Stimulated activated CD8-positive, alpha-beta memory T cell treated with anti-CD3 and anti-CD28 coated beads, Interleukin-2, amount 100 ng/mL, for 1 hour (primary cell): ENCODE measurements at places on chromosomes 13 and 19.

- DNase-seq = no peak
Measured at GRCh38 chr13:51856027-51856736, 5.6 kb upstream of the CCDC70 start.

- DNase-seq = no peak
Measured at GRCh38 chr19:54399189-54399588, 16.1 kb upstream of the TTYH1 start.

- no peak for DNase-seq
Measured at GRCh38 chr19:35720648-35721047, 2.8 kb downstream of the KMT2B start.

- no peak for DNase-seq
Measured at GRCh38 chr13:106243011-106243565, 292.4 kb downstream of the EFNB2 start.

GRCh38 chr13:29877456-29878078, 27.1 kb upstream of the UBL3 start:
- DNase-seq = no peak

DNA sequence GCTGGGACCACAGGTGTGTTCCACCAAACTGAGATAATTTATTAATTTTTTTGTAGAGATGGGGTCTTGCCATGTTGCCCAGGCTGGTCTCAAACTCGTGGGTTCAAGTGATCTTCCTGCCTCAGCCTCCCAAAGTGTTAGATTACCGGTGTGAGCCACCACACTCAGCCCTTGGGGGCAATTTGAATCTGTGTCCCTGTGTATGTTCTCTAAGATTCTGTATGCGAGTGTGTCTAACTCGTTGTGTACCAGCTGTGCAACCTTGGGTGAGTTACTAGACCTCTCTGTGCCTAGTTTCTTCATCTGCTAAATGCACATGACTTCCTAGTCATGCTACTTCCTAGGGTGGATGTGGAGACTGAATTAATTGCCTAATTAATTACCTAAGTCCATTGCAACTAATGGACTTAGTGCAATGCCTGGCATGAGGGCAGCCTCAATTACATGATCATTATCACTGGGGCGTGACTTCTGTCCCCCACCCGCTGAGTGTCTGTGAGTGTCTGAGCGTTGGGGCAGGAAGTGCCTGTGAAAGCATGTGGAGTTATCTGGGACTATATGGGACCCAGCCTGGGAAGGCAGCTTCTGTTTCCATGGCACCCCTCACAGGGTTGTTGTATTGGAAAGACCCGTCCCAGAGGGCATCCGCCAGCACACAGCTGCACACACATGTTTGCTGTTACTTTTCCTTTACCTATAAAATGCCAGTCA, 1.8 kb upstream of the NCCRP1 start:
- DNase-seq = no peak

DNA sequence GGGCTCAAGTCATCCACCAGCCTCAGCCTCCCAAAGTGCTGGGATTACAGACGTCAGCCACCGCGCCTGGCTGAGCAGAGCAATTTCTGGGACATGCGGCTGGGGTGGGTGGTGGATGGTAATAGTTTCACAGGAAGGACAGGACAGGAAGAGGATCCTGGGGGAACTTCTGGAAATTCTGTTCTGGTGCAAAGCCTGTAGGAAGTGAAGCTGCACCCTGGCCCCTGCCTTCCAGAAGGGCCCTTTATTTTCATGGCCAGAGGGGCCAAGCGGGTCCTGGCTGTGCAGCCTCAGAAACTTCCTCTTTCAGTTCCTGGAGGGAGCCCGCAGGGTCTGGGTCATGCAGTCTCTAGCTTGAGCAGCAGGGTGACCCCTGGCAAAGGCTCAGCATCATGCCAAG, 15.7 kb downstream of the FEM1A start:
- DNase-seq = no peak

- DNase-seq = no peak
Measured at GRCh38 chr19:11378319-11379189, 4.1 kb downstream of the SWSAP1 start.

DNA sequence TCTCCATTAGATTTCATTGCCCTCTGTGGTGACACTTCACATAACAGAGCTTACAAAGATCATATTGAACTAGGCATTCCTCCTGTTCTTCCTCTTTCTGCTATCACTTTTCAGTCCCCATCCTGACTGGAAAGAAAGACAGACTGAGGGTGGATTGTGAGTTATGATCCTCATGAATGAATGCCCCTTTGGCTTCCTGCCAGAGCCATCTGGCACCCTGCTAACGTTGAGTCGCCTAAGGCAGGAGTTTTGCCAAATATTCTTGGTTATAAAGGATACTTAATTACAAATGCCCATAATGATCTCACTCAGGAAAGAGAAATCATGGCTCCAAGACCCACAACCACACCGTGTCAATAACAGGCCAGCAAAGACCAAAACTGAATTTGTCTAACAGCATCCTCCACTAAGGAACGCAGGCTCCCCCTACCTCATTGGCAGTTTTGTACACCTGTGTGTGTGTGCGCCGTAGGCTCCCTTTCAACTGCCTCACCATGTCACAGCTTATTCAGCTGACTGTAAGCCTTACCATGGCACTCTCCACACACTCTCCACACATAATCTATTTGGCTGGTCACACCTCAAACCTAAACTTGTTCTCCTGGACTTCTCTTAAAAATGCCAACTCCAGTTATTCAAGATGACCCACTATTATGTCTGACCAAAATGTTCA, 15.5 kb downstream of the ZNF211 start:
- DNase-seq = no peak

- no peak for DNase-seq
Measured at GRCh38 chr13:81275666-81276258, 934.8 kb upstream of the SPRY2 start.

DNA sequence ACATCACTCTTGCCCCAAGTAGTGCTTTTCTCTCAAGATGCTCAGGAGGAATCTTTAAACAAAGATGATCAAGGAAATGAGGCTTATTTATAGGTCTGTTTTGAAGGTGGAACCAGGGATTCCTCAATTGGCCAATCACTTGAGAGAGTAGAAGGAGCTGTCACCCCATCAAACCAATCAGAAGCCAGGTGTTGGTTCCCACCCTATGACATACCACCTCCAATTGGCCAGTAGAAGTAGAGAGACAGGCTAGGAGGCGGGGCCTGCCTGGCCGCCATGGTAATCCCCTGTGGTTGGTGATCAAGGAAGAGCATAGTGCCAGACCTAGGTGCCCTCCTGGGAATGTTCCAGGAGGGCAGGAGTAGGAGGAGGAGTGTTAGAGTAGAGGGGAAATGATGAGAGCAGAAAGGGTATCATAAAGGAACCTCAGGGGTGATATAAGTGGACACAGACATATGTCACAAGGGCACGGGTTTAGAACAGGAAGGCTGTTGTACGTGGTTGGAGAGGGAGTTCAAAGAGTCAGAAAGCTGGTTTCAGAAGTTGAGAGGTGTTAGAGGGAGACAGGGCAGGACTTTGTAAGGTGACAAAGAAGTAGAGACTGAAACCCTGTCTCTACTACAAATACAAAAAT, 10.5 kb downstream of the PMIS2 start:
- no peak for DNase-seq

DNA sequence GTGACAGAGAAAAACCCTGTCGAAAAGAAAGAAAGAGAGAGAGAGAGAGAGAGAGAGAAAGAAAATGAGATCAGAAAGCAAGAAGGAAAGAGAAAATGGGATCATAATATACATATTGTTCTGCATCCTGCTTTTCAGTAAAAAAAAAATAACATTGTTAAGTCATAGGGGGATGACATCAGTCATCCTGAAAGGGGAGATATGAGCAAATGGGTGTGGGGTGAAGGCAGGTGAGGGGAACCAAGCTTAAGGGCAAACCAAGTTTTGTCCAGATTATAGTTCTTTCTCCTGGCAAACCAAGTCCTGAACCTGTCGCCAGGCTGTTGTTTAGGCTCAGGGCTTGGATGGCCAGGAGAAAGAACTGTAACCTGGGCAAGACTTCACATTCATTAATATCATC, 92.6 kb upstream of the TMTC4 start:
- DNase-seq = no peak

GRCh38 chr19:8441725-8442544, 2.8 kb upstream of the HNRNPM start:
- DNase-seq = no peak

DNA sequence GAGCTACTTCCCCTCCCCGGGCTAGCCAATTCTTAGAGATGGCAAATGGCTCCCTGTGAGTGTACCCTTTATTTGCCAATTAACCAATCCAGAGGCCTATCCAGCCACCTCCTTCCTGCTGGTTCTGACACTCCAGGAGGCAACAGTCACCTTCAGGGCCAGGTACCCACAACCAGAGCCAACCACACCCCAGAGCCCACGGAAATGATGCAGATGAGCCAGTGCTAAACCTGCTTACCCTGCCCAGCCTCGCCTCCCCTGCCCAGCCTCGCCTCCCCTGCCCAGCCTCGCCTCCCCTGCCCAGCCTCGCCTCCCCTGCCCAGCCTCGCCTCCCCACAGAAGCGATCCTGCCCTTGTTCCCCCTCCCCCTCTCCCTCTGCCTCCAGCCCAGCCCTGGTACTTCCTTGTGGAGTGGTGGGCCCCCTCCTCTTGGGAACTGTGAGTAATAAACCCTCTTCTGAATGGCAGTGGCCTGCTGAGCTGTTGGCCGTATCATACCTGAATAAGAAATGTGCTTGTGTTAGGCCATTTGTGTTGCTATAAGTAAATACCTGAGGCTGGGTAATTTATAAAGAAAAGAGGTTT, 173.8 kb upstream of the RNF113B start:
- DNase-seq = no peak

DNA sequence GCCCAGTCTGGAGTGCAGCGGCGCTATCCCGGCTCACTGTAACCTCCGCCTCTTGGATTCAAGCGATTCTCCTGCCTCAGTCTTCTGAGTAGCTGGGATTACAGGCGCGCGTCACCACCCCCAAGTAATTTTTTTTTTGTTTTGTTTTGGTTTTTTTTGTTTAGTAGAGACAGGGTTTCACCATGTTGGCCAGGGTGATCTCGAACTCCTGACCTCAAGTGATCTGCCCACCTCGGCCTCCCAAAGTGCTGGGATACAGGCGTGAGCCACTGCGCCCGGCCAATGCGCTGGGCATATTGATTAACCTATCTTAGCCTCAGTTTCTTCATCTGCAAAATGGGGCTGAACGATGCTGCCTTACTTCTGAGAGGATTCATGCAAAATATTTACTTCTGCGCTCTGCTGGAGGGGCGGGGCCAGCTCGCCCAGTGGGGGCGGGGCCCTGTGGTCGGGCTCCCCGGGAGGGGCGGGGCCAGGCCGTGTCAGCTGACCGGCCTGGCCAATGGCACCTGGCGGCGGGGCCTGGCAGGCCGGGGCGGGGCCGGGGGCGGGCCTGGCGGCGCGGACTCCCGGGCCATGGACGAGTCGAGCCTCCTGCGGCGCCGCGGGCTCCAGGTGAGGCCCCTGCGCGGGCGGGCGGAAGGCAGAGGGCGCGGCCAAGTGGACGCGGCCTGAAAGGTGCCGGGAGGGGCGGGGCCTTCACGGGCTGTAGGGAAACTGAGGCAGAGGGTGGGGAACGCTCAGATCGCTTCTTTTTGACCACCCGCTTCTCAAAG, at the start of gene MAST3:
MAST3 (plus strand) TSS at position 562 of the 776 bp plus-strand sequence; CDS start at position 577, 15 bp downstream.
- DNase-seq = peak; percentile 79

GRCh38 chr19:10780368-10780767, 55.6 kb downstream of the TMED1 start:
- DNase-seq = no peak

GRCh38 chr13:42746866-42747265, 34.5 kb upstream of the FAM216B start:
- no peak for DNase-seq

GRCh38 chr13:77338961-77339401, 12.1 kb upstream of the MYCBP2 start:
- DNase-seq = no peak

GRCh38 chr13:41199526-41199925, 5.2 kb upstream of the KBTBD7 start:
- DNase-seq = no peak

GRCh38 chr13:70347947-70348620, 239.8 kb upstream of the KLHL1 start:
- no peak for DNase-seq

GRCh38 chr13:42760951-42761350, 20.4 kb upstream of the FAM216B start:
- no peak for DNase-seq

DNA sequence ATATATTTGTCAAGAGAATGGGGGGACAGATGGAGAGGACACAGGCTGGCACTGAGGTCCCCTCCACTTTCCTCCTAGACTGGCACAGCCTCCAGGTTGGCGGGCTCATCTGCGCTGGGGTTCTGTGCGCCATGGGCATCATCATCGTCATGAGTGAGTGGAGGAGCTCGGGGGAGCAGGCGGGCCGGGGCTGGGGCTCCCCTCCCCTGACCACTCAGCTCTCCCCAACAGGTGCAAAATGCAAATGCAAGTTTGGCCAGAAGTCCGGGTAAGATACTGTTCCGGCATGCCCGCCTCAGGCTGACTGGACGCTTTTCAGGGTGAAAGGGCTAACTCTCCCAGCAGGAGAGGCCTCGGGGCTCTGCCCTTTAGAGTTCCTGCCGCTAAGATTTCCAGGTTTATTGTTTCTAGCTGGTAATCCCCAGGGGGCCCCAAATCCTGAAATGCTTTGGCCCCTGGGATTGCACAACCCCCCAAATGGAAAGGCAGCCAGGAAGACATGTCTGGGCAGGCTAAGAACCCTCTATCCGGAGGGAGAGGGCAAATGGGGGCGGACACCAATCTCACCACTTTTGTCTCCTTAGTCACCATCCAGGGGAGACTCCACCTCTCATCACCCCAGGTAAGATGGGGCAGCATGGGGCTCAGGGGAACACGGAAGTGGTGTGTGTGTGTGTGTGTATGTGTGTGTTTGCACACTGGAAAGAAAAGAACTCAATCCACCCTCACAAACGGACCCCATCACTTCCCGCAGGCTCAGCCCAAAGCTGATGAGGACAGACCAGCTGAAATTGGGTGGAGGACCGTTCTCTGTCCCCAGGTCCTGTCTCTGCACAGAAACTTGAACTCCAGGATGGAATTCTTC, 7.3 kb downstream of the FXYD3 start:
- DNase-seq = no peak

DNA sequence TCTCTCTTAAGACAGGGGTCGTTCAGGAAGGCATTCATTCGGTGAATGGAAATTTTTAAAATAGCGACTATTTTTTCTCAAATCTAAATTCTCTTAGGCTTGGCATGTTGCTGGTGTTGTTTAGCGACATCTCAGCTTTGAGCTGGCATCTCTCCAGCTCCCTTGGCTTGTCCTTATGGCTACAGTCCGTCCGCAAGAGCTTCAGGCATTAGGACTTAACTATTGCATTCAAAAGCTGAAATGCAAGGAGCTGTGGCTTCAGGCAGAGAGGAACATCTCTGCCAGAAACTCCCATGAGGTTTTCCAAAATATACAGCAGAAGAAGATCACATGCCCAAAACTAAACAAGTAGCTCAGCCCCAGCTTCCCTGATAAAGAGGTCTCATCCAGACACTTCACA, 578.5 kb downstream of the EFNB2 start:
- no peak for DNase-seq

GRCh38 chr13:42997381-42997780, 5.3 kb upstream of the EPSTI1 start:
- DNase-seq = no peak

- DNase-seq = no peak
Measured at GRCh38 chr13:36601186-36601585, 72.6 kb upstream of the SERTM1 start.
